Cardiac atrium fibroblast (primary cell): ENCODE measurements at places on chromosomes 5 and 9. TPM values are rescaled to one million over a fixed set of nuclear protein-coding genes. Genes with fewer than 3 reads are reported as not detected.

ZNF883 gene
- total RNA-seq: 1.8 and 2.0 TPM in 2 replicates

GRIN3A gene
- not detected in 2 replicates for total RNA-seq

JAKMIP2 gene
- total RNA-seq: under 0.01 TPM in 1 of 2 replicates, not detected in the other

ST6GALNAC6 gene
- total RNA-seq: 108 and 138 TPM in 2 replicates

SLC6A19 gene
- total RNA-seq: not detected in 2 replicates

C9orf43 gene
- total RNA-seq: 0.16 TPM in 1 of 2 replicates, not detected in the other

PCDH12 gene
- total RNA-seq: 4.3 and 9.2 TPM in 2 replicates

ASPN gene
- total RNA-seq: 0.49 and 3.6 TPM in 2 replicates

IFNE gene
- total RNA-seq: not detected in 2 replicates

TMOD1 gene
- 0.18 and 0.65 TPM in 2 replicates for total RNA-seq

YTHDC2 gene
- 12.1 and 16.2 TPM in 2 replicates for total RNA-seq

SPINK14 gene
- not detected in 2 replicates for total RNA-seq

FASTKD3 gene
- 10.7 and 11.8 TPM in 2 replicates for total RNA-seq

HTR1A gene
- total RNA-seq: not detected in 2 replicates

DIPK1B gene
- 20.1 and 25.1 TPM in 2 replicates for total RNA-seq

EGFLAM gene
- total RNA-seq: 1.6 and 2.7 TPM in 2 replicates

TTC39B gene
- 8.6 and 9.2 TPM in 2 replicates for total RNA-seq

LCN15 gene
- not detected in 2 replicates for total RNA-seq

FGF1 gene
- 1.8 and 37.7 TPM in 2 replicates for total RNA-seq

C6 gene
- total RNA-seq: 24.5 and 26.9 TPM in 2 replicates

CCL21 gene
- 1.4 TPM in 1 of 2 replicates, not detected in the other for total RNA-seq

ITK gene
- total RNA-seq: not detected in 2 replicates

SUSD3 gene
- 1.1 and 2.0 TPM in 2 replicates for total RNA-seq
